ENCODE measurements at places on chromosomes 3 and 15.

DNA sequence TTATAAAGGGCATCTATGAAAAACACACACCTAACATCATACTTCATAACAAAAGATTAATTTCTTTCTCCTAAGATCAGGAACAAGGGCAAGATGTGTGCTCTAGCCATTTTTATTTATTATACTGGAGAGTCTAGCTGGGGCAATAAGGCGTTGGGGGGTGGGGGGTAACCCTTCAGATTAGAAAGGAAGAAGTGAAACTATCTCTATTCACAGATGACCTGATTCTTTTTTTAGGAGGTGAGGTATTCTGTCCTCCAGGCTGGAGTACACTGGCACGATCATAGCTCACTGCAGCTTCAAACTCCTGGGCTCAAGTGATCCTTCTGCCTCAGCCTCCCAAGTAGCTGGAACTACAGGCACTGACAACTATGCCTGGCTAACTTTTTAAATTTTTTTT, 89.5 kb upstream of the MANF start:
- no peak for DNase-seq

DNA sequence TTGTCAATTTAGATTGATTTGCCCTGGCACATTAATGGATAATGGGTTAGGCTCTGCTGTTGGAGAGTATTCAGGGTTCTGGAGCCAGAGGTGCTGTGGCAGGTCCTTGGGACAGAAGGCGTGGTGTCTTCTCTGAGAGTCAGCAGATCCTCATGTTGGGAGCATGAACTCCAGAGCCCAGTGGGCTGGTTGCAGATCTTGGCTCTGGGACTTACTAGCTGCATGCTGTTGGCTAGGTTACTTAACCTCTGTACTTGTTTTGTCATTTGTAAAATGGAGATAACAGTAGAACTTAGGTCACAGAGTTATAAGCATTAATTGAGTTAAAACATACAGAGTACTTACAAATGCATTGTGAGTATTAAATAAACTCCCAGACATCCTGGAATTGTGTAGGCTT, 77.6 kb downstream of the CCK start:
- DNase-seq, result no peak

GRCh38 chr3:12681943-12682390, 18.1 kb upstream of the RAF1 start:
- DNase-seq, result no peak

DNA sequence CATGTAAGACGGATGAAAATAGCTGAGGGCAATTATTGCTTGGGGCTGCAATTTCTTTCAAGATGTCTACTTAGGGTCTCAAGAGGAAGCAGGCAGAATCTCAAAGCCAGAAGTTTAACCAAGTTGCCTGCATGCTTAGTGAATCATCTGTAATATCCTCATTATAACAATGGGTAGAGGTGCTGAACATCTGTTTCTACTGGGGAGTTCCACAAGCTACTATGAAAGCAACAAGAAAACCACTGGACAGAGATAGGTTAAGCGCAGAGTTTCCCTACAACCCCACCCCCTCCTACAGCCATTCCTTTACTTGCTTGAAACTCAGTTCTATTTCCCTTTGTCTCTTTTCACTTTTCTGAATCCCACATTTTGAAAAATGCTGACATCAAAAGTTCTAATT, 759.4 kb upstream of the GBE1 start:
- no peak for DNase-seq

GRCh38 chr3:143283432-143284128, 164.0 kb downstream of the CHST2 start:
- DNase-seq, result no peak

DNA sequence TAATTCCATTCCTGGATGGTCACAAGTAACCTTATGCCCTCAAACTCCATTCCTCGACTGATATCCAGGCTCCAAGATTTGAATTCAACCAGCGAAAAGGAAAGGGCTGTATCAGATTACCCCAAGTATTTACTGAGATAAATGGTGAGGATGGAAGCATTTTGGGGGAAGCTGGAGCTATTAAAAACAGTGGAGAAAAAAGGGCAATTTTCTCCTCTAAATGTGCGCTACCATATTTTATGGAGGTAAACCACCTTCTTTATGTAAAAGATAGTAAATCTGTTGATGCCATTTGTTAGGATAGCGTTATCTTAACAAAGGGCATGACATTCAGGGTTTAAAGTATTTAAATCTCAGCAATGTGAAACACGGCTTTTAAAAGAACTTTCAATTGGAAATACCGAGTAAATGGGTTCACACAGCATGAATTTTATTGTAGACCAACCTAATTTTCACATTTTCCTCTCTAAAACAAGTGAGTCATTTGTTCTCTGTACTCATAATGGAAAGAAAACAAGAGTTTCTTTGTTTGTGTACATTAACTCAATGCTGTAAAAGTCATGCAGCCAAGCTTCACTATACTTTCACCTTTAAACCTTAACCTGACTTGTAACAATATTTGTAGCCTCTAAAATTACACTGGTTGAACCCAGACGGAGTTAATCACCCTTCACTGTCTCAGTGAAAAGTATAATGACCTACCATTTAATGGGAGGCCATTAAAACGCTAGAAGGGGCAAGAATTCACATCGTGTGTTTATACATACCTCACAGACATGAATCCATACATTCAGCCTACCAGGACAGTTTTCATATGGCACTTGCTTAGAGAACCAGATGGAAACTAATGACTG, 773.4 kb downstream of the ROBO1 start:
- no peak for DNase-seq

Data from NCI-H446 treated with DMSO at 0.1 percent for 48 hours (cell line).